ENCODE measurements at places on chromosomes 3 and 15.

GRCh38 chr15:93829115-93829870 is 402.1 kb upstream of the MCTP2 start:
- no peak for DNase-seq

- DNase-seq = no peak
Measured at GRCh38 chr15:71683411-71684274, 126.7 kb upstream of the NR2E3 start.

DNA sequence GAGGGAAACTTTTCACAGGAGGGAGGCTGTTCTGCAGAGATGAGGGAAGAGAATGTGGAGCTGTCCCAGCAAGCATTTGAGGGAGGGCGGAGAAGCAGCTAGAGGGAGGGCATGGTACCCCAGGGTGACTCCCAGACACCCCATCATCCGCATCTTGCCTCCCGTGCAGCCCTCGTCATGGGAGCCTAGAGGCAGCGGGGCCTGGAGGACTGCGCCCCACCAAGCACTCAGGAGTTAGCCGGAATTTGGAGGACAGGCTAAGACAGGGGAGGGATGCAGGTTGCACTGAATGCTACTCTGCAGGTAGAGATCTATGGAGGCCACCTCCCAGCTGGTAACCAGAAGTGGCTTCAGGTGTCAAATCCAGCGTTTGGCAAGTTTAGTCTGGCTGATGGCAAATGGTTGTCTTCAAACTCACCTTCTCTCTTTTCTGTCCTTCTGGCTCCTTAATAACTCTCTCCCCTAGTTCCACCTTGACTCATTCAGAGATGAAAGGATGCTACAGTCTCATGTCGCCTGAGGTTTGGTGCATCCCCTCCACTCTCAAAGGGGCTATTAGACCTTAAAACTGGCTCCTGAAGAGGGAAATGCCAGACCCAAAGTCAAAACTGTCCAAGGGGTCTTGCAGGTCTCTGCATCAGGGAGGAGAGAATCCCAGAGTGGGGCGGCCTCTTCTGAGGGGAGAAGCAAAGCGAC is 155.9 kb upstream of the TLE3 start:
- no peak for DNase-seq

DNA sequence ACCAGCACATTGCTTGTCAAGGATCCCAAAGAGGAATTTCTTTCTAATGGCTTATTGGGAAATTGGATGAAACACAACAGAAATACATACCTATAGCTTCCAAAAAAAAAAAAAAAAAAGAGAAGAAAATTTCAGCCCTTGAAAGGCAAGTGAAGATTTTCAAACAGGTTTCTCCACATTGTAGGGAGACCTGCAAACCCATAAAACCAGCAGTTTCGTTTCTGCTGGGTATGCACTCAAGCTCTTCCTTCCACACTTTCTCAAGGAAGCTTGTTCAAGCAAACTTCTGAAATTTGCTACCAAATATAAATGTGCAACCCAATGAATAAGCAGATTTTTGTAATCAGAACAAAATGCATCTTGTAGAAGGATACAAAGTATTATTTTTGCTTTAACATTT is 15.9 kb upstream of the SH3BP5 start:
- no peak for DNase-seq

- no peak for DNase-seq
Measured at GRCh38 chr3:6860954-6861624, at the start of gene GRM7. Gene GRM7 (plus strand): TSS chr3:6861115.

DNA sequence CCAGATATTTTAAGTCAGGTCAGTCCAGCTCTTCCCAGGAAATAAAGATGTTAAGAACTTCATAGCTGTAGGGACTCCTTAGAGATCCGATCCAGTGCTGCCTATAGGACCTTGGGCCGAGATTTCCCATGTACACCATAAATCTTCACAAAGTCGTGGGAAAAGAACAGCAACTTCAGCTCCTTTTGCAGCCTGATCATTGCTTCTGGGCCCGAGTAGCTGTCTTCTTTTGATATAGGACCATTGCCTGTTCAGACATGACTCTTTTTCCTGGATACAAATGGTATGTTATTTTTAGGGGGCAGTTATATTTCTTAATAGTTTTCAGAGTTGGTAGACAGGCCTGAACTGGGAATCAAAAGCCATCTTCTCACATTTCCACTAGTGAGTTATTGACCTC is 20.5 kb downstream of the IL1RAP start:
- DNase-seq = no peak

GRCh38 chr15:73631915-73632669 is 1.1 kb downstream of the NPTN start:
- no peak for DNase-seq

- no peak for DNase-seq
Measured at GRCh38 chr3:144931590-144931989, 960.0 kb downstream of the DIPK2A start.

DNA sequence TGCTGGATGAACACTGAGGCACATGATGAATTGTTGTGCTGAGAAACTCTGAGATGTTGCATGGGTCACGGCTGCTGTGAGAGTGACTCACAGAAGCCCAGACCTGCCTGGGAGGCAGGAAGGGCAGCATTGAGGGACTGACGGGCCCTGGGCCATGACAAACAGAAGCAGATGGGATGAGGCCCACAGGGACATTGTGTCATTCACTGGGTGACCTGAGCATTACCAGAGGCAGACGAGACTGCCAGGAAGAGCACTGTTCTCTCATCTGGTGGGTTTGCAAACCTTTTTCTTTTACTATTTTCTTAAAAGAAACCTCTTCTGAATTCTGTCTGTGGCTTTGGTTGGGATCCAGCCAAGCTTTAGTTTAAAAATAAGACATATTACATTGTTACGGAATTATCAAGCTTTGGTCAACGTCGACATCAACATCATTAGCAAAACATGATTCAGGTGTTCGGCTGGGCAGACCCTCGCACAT is 67.8 kb downstream of the BDH1 start:
- DNase-seq = no peak

DNA sequence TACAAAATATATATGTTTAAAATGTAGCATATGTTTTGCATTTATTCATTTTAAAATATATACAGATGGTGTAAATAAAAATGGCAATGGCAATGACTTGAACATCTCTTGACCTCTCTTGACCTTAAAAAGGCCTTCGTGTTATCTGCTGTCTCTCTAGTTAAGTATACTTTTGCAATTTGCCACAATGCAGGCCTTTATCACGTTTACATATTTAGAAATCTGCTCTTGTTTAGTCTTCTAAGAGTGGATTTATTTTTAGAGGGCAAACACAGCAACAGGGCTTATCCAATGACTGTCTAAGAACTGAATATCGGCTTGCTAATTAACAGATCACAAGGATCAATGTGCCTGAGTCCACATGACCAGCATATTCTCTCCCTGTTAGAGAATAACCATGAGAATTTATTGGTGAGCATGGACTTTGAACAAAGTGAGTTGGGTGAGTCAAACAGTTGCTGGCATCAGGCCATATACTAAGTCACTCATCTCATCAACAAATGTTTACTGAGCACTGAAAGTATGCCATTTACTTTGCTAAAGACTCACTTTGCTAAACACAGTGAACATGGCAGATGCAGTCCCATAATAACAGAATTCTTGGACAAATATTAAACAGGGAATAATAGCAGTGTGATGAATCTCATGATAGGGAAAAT is 48.2 kb downstream of the MDFIC2 start:
- no peak for DNase-seq

GRCh38 chr3:85364296-85364909 is 405.6 kb downstream of the CADM2 start:
- no peak for DNase-seq

- no peak for DNase-seq
Measured at GRCh38 chr3:133238015-133238414, 161.8 kb upstream of the BFSP2 start.

- no peak for DNase-seq
Measured at GRCh38 chr3:79047581-79047980, 720.2 kb downstream of the ROBO1 start.

GRCh38 chr3:26291840-26292239 is 330.7 kb upstream of the LRRC3B start:
- DNase-seq = no peak

- DNase-seq = no peak
Measured at GRCh38 chr15:100245487-100245820, 96.3 kb downstream of the ADAMTS17 start.

- no peak for DNase-seq
Measured at GRCh38 chr3:149180057-149180573, 41.5 kb downstream of the CP start.

- DNase-seq = no peak
Measured at GRCh38 chr3:99175276-99175812, 273.8 kb upstream of the DCBLD2 start.

Measured in activated CD8-positive, alpha-beta memory T cell treated with anti-CD3 and anti-CD28 coated beads for 1 hour (primary cell).